Sigmoid colon (tissue), 7 donors: ENCODE measurements at places on chromosomes 6 and 20.
A peak's percentile ranks its signal among the peaks of the same experiment; 100 is the strongest.

- no peak for DNase-seq
- H3K27me3 ChIP-seq = no peaks in the 10 kb centered on the region
- no peaks in the 10 kb centered on the region for H3K36me3 ChIP-seq
These were observed 13.3 kb downstream of the DNMT3B start for GRCh38 chr20:32775336-32775991.

DNA sequence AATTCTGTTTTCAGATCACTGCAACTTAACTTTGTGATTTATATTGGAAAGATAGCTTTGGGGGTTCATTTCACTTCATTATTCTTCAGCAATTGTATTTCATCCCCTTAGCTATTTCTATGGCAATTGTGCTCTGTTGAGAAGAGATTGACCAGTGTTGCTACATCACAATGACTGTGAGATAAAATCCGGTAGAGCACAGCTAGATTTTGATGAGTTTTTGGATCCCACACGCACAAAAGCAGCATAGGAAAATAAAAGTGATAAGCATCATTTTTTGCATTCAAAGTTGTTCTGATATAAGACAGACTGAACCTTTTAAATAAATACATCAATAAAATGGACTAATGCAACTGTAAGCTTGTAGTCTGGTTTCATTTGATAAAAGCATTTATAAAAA lies 734.8 kb downstream of the KIF16B start:
- H3K4me1 ChIP-seq = no peaks in the 10 kb centered on the region
- DNase-seq = no peak
- no peak overlapping the region for H3K27ac ChIP-seq
- H3K4me3 ChIP-seq = no peak overlapping the region

GRCh38 chr6:68915586-68915985 lies 280.5 kb downstream of the ADGRB3 start:
- no peaks in the 10 kb centered on the region for H3K27me3 ChIP-seq
- H3K27ac ChIP-seq = no peak overlapping the region
- no peak for DNase-seq
- H3K4me1 ChIP-seq = no peaks in the 10 kb centered on the region
- H3K36me3 ChIP-seq = no peaks in the 10 kb centered on the region
- no peak overlapping the region for H3K4me3 ChIP-seq

- H3K4me1 ChIP-seq = peaks cover 56% of the 10 kb centered on the region
- H3K27me3 ChIP-seq = no peaks in the 10 kb centered on the region
- H3K36me3 ChIP-seq = no peaks in the 10 kb centered on the region
- no peak for DNase-seq
These were observed 3.0 kb downstream of the CSNK2A1 start for GRCh38 chr20:540391-541201.

GRCh38 chr6:18121580-18122127 lies 823 bp downstream of the NHLRC1 start:
- peaks cover 8% of the 10 kb centered on the region for H3K4me1 ChIP-seq
- DNase-seq = peak; percentile 63
- H3K27ac ChIP-seq = no peak overlapping the region
- H3K36me3 ChIP-seq = no peaks in the 10 kb centered on the region

GRCh38 chr20:11766961-11767360 lies 150.7 kb upstream of the BTBD3 start:
- no peaks in the 10 kb centered on the region for H3K4me1 ChIP-seq
- no peak overlapping the region for H3K4me3 ChIP-seq
- no peaks in the 10 kb centered on the region for H3K36me3 ChIP-seq
- DNase-seq = no peak

DNA sequence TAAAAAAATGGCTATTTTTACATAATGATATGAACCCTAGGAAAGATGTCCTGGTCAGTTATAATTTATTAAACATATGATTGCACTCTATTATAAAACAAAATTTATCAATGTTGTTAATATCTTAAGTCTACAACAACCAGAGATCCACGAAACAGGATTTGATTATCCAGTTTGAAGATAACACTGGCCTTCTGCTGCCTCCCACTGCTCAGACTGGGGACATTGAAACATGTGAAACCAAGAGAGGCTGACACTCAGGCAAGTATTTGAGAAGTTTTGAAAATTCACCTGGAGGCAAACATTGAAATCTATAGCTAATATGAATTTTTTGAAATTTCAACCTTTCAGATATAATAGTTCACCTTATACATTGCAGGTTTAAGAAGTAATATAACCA lies 219.3 kb upstream of the HSF2 start:
- H3K36me3 ChIP-seq = no peaks in the 10 kb centered on the region
- H3K27me3 ChIP-seq = no peaks in the 10 kb centered on the region
- H3K4me1 ChIP-seq = no peaks in the 10 kb centered on the region
- DNase-seq = no peak

DNA sequence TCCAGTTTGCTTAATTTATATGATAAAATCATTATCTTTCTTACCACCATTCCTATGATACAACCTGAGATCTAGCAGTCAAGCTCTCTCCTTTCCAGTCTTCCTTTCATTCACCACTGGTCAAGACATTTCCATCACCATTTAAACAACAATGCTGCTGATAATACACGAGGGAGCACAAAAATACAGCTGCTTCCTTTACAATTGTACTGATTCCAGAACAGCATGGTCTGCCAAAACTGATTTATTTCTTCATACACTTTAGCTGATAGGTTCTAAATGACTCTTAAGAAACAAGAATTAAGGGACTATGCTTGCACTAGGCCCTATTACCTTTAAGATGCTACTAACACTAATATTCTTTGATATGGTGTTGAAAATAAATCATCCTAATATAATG lies 65.0 kb downstream of the EPM2A start:
- no peaks in the 10 kb centered on the region for H3K27me3 ChIP-seq
- no peak overlapping the region for H3K4me3 ChIP-seq
- no peaks in the 10 kb centered on the region for H3K36me3 ChIP-seq

DNA sequence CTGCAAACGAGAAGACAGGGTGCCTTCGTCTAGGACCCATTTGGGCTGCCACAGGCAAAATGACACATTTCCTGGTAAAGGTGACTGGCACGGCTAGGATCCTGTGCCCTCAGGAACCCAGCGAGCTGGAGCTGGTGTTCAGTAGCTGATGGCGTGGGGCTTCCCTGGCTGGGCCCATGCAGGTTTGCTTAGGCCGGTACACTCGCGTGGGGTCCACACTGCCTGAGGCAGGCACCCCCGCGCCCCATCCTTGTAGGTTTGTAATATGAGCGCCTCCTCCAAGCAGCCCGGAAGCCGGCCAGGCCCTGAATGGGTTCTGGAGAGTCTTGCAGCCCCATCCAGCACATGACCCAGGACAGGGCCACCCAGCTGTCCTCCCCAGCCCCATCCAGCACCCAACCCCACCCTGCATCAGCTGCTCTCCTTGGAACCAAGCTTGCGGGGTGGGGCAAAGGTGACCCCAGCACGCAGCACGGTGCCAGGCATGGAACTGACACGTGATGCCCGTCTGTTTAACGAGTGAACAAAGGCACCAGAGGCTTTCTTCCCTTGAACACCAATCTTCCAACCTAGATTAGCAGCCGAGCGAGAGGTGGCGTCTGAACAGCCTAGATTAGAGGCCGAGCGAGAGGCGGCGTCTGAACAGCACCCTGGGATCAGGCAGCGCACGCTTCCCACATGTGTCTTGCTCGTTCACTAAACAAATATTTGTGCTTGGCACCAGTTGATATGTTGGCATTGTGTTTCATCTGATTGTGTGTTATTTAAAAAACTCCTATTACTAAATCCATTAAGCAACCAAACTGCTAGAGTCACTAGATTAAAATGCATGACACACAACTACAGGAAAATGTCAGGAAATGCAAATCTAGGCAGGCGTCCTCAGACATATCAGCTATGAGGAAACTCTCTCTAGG lies 112.1 kb downstream of the DLL1 start:
- no peaks in the 10 kb centered on the region for H3K4me1 ChIP-seq
- no peaks in the 10 kb centered on the region for H3K27me3 ChIP-seq
- no peaks in the 10 kb centered on the region for H3K36me3 ChIP-seq
- H3K4me3 ChIP-seq = no peak overlapping the region

- no peak overlapping the region for H3K27ac ChIP-seq
- H3K4me3 ChIP-seq = no peak overlapping the region
- H3K4me1 ChIP-seq = no peaks in the 10 kb centered on the region
These were observed 36.1 kb downstream of the BICRAL start for GRCh38 chr6:42817907-42818306.

- no peak overlapping the region for H3K4me3 ChIP-seq
- H3K36me3 ChIP-seq = no peaks in the 10 kb centered on the region
- no peaks in the 10 kb centered on the region for H3K4me1 ChIP-seq
- no peak for DNase-seq
These were observed 320.2 kb upstream of the SULF2 start for GRCh38 chr20:48105526-48105925.

DNA sequence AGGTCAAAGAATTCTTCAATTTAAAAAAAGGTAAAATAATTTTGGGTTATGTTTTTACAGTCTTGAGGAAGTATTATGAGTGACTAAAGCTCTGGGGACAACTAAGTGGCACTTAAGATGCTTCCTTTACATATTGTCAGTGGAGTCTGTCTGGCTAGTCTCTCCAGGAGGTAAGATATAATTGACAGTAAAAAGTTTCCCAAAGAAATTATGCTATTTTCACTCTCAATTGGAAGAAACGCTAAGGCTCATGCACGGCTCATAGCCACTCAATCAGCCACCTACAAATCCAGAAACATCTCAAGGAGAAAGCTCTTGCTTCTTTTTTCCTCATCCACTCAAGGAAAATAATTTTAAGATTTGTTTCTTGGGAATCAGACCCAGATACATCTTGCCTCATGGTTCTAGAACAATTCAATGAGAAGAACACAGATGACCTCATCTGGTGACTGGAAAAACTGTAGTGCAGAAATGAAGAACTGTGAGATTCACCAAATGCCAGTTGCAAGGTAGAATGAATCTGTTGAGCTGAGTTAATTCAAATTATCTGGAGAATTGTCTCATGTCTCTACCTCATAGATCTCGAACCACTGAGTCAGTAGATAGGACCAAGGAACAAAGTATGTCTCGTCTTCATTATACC lies 252.9 kb downstream of the TPBG start:
- no peaks in the 10 kb centered on the region for H3K27me3 ChIP-seq
- H3K36me3 ChIP-seq = no peaks in the 10 kb centered on the region
- no peak for DNase-seq
- no peaks in the 10 kb centered on the region for H3K4me1 ChIP-seq
- no peak overlapping the region for H3K27ac ChIP-seq
- H3K4me3 ChIP-seq = no peak overlapping the region
